ENCODE measurements at places on chromosomes 3 and 15.

GRCh38 chr15:38652998-38653397 lies 88.4 kb upstream of the RASGRP1 start:
- DNase-seq = no peak

DNA sequence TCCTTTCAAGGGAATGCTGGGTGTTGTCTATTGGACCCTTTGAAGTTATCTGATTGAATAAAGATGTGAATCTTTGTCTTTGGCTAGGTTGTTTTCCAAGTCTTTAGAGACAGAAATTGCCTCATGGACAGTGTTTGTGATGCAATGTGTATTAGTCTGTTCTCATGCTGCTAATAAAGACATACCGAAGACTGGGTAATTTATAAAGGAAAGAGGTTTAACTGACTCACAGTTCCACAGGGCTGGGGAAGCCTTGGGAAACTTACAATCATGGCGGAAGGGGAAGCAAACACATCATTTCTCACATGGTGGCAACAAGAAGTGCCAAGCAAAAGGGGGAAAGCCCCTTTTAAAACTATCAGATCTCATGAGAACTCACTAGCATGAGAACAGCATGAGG lies 88.8 kb upstream of the PLXND1 start:
- no peak for DNase-seq

DNA sequence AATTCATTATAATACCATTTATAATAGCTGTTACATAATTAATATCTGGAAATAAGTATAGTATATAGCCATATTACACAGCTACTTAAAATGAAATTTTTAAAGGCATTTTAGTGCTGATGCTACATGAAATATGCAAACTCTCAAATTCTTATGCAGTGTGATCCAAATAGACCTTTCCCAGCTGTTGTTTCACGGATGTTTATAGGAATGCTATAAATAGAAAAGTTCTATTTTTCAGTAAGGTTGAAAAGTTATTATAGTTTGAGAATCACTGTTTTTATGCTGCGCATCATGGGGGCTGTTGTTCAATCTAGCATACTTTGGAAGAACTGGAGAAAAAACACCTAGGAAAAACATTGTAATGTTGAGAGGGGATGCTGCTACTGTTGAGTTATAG lies 147.7 kb upstream of the TRIM42 start:
- no peak for DNase-seq

DNA sequence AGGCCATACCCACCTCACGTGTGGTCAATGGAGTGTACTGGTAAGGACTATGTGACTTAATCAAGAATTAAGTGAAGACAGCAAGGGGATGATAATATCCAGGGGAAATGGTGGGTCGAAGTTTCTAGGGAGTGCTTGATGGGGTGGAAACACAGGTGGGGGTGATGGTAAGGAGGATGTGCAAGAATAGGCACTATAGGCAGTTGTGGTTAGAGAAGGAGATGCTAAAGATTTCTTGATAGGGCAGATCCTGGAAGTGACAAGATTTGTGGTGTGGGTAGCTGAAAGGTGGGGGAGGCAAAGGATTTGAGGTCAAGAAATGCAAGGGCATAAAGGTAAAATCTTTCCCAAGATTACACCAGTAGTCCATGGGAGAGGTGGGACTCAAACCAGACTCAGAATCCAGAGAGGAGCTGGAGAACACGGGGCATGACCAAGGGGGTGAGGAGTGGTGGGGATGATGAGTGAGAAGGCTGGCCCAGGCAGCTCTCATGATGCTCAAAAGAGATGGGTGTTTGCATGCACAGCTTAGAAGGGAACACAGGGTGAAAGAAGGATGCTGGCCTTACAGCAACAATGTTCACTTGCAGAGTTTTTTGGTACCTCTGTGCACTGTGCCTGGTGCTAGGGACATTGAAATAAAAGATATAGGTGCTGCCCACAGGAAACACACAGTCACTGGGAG lies 78.4 kb downstream of the CCR1 start:
- DNase-seq = no peak

GRCh38 chr3:77267589-77267988 lies 227.7 kb downstream of the ROBO2 start:
- no peak for DNase-seq

- no peak for DNase-seq
Measured at GRCh38 chr15:101288905-101289513, 6.0 kb downstream of the SNRPA1 start.

DNA sequence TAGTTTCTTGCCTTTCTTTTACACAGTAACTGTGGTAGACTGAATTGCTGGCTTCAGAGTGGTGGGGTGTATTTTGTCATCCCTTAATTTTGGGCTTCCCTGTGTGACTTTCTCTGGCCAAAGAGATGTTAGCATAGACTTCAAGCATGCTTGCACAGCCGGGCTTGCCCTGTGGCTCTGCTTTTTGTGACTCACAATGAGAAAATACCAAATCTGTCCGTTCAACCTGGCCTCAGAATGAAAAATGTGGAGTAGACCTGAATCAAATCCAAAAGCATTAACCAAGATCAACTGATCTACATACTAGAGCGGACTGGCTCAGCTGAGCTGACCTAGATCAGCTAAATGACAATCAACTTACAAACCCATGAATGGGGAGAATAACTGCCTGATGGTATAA lies 51.4 kb downstream of the PLAAT1 start:
- no peak for DNase-seq

DNA sequence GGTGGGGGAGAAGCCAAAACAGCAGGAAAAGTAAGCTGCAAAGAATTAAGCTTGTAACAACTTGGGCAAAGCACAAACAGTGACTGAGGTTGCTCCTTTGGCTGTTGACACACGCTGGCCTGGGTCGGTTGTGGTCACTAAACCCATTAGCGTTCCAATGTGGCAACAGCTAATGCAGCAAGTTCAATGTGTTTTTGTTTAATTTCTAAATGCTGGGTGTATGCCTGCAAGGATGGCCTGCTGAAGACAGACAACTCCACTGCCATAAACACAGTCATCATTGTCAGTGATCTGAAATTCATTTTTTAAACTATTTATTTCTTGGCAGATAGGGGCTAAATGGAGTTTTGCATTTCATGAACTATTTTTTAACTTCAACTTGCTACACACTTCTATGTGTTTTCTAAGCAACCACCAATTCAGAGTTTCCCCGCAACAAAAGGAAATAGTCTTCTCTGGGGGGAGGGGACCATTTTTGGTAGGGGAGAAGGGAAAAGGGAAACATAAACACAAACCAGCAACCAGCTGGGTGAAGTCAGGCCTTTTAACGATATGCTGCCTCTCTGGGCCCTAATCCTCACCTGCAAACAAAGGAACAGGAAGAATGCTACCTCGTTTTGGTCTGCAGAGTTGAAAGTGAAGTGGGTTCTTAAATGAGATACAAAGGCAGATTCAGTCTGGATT lies 34.8 kb upstream of the WNT5A start:
- no peak for DNase-seq

GRCh38 chr3:31890007-31890406 lies 91.1 kb downstream of the OSBPL10 start:
- DNase-seq = no peak

DNA sequence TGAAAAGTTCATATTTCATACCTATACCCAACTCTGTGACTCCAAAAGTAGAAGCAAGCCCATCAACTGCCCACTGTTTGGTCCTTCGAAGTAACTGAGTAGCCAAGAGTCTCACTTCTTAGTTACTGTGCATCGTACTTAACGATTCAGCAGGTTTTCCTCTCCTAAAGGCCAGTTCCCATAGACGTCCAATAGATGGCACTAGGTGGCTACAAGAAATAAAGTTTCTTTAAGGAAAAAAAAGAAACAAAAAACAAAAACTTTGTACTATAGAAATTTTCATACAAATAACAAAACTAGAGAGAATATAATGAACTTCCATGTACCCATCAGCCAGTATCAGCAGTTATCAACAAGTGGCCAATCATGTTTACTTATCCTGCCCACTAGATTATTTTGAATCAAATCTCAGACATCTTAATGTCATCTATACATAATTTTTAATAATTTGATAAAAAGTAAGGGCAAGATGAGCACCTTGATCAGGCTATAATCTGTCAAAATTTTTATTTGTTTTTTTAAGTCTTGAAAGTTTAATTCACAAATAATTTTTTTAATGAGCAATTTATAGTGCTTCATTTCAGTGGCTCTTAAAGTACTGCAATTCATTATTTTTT lies 63.8 kb upstream of the ACP3 start:
- DNase-seq = no peak

GRCh38 chr3:43062040-43062563 lies 43.8 kb downstream of the POMGNT2 start:
- no peak for DNase-seq

- no peak for DNase-seq
Measured at GRCh38 chr3:184620475-184621119, 59.0 kb downstream of the EPHB3 start.

DNA sequence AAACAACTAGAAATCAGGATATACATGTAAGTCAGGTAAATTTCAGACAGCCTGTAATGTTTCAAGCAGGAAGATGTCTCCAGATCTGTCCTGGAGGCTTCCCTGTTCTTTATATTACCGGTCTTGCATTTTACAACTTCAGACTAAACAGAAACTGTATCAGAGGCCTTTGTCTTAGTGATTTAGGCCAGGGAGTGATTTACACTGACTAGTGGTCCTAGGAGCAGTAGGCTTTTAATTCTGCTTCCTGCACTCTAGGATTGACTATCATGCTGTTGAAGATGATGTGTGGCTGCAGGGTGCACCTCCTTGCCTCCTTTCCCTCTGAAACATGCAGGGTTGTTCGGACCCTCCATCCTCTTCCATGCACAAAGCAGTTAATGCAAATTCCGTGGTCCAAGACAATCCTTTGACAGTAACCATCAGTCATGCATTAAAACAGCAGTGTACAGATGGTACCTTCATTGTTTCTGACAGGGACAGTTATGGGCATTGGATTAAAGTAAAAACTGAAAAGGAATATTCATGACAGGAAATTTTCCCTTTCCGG lies 27.6 kb downstream of the CHRNA7 start:
- no peak for DNase-seq

DNA sequence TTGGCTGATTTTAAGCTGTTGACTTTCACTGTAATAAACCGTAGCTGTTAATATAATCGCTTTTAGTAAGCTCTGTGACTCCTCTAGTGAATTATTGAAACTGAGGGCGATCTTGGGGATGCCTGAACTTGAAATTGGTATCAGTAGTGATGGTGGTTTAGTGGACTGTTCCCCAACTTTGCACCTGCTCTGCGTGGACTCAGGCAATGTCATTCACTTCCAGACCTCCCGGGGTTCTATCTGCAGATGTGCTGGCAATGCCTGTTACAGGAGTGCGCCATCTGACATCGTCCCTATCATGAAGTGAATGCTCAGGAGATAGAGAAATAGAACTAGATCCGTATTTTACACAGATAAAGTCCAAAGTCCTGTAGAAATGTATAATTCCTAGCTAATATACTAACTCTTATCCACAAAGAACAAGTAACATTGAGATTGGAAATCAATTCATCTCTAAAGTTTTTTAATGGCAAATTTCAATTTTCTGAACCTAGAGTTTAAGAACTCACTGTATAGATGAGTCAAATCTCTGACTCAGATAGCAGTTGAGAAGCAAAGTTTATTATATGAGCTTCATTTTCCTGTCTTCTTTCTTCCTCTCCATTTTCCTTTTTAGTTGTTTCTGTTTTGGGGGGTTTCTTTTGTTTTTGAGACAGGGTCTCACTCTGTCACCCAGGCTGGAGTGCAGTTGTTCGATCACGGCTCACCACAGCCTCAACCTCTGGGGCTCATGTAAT lies 51.8 kb downstream of the HEG1 start:
- DNase-seq = no peak

DNA sequence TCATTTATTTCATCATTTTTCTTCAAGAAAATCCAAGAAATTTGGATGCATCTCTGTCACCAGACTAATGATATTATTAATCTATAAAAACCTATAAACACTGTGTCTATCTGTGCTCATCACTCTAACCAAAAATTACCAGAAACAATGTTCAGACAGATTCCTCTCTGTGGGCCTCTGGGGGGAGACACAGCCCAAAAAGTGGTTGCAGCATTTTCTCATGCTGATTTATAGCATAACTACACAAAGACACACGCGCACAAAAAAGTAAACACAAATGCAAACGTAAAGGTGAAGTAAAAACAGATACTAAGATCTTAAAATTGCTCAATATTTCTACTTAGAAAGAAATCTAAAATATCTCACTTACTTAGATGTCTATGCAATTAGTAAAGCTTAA lies 976.0 kb downstream of the GBE1 start:
- DNase-seq = no peak

DNA sequence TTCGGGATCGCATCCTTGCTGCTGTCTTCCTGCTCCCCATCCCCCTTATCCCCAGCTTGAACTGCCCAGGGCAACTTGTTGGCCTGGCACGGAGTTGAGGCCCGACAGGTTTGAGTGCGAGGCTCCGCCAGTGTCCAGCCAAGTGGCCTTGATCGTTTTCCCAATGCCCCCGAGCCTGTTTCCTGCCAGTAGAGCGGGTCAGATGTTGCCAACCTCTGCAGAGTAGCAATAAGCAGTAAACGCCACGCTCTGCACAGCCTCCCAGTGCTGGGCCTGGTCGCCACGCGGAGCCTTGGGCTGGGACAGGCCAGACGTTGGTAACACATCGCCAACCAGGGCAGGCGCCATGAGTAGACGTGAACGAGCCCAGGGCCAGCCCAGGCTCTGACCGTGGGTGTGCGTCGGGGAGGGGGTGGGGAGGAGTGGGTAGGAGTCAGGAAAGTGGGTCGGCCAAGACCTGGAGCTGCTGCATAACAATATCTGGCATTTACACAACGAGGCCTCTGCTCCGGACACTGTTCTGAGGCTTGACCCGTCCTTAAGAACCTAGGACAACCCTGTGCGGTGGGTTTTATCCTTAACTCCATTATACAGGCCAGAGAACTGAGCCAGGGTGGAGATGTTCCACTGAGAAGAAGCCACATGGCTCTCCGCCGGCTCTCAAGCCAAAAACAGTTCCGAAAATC lies 444 bp upstream of the ABHD14A start:
- no peak for DNase-seq

GRCh38 chr3:11021611-11022011 lies 29.1 kb downstream of the SLC6A1 start:
- no peak for DNase-seq

- no peak for DNase-seq
Measured at GRCh38 chr3:42063888-42064287, 27.3 kb upstream of the TRAK1 start.

DNA sequence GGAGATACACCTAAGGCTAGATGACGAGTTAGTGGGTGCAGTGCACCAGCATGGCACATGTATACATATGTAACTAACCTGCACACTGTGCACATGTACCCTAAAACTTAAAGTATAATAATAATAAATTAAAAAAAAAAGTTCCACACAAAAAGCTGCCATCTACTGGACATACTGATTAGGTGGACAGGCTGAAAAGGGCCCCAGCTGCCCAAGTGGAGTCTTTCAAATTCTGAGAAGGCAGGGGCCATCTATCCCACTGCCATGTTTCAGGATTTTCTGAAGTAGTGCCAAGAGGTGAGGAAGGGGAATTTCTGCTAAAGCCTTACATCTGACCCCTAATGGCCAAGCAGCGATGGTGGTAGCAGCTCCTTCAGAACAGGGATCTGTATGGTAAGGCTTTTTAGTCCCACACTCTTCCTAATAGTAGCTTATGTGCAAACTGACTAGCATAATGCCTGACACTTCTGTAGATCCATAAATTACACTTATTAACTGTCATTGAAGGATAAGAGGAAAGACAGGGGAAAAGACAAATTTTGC lies 7.7 kb downstream of the FSTL1 start:
- DNase-seq = no peak

GRCh38 chr3:57026944-57027343 lies 33.5 kb upstream of the SPATA12 start:
- DNase-seq = no peak
